CD4-positive, CD25-positive, alpha-beta regulatory T cell (primary cell): ENCODE measurements at places on chromosomes 3 and 15.

DNA sequence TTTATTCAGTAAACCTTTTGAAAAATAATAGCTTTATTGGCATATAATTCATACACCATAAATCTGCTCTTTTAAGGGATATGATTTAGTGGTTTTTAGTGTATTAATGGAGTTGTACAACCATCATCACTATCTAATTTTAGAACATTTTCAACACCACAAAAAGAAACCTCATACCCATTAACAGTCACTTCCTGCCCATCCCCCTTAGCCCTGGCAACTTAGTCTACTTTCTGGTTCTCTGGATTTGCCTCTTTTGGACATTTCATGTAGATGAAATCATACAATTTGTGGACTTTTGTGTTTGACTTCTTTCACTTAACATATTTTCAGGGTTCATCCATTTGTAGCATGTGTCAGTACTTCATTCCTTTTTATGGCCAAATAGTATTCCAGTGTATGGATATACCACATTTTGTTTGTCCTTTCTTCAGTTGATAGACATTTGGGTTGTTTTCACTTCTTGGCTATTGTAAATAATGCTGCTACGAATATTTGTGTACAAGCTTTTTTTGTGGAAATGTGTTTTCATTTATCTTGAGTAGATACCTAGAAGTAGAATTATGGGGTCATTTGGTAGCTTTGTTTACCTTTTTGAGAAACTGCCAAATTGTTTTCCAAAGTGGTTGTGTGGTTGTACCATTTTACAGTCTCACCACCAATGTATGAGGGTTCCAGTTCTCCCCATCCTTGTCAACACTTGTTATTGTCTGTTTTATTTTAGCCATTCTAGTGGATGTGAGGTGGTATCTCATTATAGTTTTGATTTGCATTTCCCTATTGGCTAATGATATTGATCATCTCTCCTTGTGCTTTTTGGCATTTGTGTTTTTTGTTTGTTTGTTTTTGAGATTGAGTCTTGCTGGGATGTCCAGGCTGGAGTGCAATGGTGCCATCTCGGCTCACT is 45.8 kb downstream of the SMAD3 start:
- DNase-seq, result no peak

DNA sequence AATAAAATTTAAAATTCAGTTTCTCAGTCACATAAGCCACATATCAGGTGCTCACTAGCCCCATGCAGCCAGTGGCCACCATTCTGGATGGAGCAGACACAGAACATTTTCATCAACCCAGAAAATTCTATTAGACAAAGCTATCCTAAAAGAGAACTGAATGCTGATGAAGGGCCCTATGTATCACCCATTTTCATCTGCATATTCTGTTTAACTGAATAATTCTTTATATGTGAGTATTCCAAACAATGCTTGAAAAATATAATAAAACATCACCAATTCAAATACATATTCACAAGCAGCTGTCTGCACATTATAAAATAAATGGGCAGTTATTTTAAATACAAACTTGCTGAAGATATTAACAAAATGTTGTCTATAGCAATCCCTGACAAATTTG is 14.2 kb upstream of the CFAP44 start:
- DNase-seq, result no peak

DNA sequence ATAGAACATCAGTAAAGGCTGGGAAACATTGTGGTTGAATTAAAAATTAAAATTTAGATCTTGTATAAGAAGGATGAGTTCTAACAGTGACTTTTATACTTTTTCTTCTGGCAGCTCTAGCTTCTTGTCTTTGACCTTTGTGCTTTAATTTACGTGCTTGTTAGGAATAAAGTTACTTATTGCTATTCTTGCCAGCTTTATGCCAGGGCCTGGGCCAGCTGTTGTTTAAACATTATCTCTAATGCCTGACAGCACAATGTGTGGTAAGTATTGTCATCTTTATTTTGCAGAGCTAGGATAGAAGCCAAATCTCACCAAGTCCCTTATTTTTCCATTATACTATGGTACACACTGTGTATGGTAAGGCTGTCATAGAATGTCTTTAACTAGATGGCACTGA is 766.7 kb upstream of the GOLIM4 start:
- no peak for DNase-seq

DNA sequence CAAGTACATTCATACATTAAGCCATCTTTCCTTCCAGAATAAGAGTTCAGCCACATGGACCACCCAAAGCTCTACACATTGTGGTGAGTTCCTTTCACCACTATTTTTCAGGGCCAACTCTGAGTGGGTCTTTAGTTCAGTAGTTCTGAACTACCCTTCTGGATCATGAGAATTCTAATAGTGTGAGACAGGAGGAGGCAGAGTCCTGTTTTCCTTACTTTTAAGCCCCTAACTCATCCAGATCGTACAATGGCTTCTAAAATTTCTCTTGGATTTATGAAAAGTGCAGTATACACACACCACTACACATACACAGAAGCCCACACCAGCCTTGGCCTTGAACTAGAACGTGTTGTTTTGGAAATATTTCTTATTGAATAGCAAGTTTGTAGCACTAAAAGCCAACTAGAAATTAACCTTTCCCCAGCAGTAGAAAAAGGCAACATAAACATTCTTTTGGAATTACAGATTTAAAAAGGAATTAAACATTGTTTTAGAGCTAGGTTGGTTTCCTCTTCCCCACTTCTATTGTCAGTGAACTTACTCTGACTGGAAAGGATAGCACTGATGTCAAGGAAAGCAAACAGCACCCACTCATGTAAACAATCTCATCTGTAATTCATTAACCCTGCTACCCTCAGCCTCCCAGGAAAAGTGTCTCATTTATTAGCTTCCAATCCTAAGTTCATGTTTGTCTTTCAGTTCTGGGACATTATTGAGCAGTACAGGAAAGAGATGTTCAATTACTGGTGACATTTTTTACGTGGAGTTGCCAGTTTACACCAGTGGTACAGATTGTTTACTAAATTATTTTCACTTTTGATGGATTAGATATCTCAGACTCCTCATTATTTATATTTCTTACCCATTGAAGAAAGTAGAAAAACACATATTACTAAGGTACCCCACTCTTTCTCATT is 95.7 kb upstream of the AGTR1 start:
- DNase-seq, result no peak

GRCh38 chr3:179428876-179429548 is 22.3 kb downstream of the GNB4 start:
- no peak for DNase-seq

DNA sequence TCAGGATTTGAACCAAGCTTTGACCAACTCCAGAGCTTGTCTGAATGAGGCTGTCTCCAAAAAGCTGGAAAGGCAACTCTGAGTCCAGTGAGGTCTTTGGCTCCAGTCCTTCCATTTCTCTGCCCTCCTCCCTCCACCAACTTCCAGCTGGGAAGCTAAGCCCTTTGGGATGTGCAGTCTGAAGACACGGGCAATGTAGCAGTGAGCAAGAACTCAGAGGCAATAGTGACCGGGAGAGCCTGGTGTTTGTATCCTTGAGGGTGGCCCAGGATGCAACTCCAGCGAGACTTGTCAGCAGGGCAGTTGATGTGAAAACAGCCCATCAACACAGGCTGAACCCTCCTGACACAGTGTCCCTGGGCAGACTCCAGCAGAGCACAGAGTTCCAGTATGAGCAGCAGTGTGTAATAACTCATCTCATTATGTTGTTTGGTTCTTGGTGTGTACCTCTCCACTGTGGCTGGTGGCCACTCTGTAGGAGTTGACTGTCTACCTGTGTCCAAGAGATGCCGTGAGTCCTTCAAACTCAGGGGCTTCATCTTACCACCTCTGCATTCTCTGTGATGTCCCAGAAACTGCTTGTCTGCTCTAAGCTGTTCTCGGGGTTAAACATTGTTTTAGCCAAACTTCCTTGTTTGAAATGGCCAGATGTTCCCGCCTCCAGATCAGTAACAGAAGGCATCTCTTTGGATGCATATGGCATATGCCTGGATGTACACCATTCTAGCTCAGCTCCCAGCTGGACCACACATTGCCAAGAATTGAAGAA is 6.6 kb downstream of the CDCP1 start:
- DNase-seq, result no peak

DNA sequence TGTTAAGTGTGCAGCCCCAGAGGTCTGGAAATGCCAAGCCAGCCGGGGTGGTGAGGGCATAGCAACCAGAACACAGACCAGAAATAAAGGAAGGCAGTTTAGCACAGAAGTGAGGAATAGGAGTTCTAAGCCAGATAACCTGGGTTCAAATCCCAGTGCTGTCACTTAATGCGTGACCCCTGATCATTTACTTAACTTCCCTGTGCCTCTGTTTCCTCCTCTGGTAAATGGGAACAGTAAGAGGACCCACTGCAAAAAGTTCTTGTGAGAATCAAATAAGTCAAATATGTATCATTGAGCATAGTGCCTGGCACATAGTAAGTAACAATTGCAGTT is 125.2 kb upstream of the ARHGEF3 start:
- no peak for DNase-seq

DNA sequence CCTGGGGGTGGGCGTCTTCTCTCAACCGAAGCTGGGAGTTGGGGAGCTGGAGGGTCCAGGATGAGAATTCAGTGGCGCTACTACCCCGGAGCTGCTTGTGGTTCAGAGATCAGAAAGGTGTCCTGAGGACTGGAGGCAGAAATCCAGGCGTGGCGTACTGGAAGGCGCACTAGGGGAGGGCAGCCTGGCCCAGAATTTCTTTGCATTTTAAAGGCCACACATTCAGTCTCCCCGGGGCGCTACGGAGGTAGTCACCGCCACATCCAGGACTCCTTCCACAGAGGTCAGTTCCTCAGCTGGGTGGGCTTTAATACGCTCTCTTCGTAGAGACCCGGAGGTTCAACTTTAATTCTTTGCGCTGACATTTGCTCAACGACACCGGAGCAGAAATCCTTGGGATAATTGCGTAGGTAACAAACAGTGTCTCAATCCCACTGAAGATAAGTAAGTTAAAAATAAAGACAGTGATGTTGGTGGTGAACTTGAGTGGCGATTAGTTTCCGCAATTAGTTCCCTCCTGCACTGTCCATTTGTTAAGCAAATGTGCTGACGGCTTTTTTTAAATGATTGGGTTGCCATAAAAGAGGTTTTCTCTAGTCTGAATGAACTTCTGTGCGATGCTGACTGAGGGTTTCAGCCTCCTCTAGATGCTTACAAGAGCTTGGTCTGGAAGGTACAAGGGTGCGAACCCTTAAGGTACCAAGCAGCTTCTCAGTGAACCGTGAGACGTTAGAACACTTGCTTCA is 535 bp downstream of the MCTP2 start:
- DNase-seq, result no peak

DNA sequence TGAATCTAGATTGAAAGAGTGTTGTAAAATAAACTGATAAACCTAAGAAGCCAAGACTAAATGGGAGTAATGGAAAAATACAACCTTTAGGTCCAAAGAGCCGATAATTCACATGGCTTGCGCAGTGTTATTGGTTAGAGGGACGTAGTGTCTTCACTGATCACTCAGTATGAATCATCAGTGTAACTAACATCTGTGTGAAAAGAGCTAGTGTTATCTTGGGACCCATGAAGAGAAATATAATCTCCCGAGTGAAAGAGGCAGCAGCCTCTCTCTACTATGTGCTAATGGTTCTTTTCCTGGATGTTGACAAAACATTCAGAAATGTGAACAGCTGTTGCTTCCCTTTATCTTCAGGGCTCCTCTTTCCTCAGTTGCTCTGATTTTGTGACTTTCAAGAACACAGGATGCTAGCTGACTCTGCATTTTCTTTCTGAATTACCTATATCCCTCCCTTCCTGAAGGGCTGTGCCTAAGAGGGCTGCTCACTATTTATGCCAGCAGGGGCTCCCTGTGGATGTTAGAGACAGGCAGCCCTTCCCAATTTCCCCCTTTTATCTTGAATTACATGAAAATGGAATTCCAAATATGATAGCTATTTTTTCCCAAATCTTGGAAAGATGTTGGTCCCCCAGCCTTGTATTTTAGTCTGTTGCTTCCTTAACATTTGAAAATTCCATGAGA is 128.8 kb downstream of the GRM7 start:
- DNase-seq, result no peak

DNA sequence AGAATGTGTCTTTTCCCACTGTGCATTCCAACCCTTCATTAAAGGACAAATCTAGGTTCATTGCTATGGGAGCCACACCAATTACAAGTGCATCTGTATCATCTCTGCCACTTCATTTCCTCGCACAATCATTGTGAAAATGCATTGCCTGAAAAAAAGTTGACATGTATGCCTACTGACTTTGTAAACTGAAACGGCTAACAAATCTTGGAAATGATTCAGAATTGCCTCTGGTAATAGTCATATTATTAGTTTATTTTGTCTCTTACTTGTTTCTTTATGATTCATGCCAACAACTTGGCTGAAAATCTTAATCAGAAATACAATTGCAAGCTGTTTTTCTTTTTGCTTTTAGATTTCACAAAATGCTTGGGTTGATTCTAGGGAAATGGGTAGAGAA is 497.1 kb downstream of the ZIC1 start:
- DNase-seq, result no peak

GRCh38 chr15:40855706-40856234 is 11.9 kb downstream of the SPINT1 start:
- no peak for DNase-seq

GRCh38 chr3:108552267-108553159 is 36.7 kb downstream of the CIP2A start:
- DNase-seq, result peak; percentile 53

DNA sequence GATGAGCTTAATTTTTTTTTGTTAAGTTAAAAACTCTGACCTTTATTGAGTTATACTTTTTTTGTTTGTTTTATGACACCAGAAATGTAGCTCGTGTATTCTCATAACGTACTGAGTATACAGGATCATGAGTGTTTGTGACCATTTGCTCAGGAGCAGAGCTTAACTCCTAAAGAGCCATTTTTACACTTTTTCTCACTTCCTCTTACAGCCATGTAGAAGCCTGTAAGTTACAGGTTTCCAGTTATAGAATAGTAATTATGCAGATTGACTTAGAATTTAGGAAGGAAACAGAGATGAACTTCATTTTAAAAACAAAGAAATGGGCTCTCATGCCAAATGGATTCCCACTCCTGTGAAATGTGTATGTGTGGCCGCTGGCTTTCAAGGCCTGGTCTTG is 151.7 kb downstream of the MCTP2 start:
- DNase-seq, result no peak

- DNase-seq, result peak; percentile 27
These were observed 175.9 kb downstream of the CHST2 start for GRCh38 chr3:143295201-143296080.

DNA sequence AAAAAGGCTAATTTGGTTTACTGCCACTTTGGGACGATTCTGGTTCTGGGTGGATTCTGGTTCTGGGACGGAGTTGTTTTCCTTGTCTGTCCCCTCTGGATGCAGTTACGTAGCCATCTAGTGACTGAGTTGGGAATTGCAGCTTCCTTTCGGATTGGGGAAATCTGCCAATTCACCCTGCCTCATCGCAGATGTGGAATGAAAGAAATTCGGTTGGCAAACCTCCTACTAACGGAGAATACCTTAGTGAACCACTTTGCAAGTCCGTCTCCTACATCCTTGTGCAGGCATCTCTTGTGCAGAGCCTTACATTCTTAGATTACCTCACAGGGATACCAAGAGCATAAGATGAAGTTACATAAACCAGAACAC is 31.5 kb upstream of the AP4E1 start:
- DNase-seq, result peak; percentile 58

DNA sequence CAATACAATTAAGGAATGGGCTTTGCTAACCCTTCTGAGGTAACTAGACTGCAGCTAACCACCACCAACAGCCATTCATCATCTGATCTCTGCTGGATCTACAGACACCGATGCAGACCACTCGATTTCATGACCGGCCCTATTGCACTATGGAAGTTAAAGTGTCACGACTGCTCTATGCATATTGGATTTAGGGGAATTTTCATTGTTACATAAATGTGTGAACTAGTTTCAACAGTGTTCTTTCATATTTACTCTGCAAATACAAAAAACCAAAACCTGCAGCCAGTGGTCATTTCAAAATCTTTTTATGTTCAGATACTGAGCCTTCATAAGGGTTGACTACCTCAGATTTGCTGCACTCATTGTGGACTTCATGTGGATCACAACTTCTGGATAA is 14.5 kb downstream of the CDV3 start:
- DNase-seq, result no peak
